ENCODE measurements at places on chromosomes 13 and 19.

GRCh38 chr13:76965759-76966421, 17.6 kb downstream of the ACOD1 start:
- no peak for DNase-seq

- no peak for DNase-seq
These were observed 121.5 kb upstream of the RNF113B start for GRCh38 chr13:98298599-98298998.

DNA sequence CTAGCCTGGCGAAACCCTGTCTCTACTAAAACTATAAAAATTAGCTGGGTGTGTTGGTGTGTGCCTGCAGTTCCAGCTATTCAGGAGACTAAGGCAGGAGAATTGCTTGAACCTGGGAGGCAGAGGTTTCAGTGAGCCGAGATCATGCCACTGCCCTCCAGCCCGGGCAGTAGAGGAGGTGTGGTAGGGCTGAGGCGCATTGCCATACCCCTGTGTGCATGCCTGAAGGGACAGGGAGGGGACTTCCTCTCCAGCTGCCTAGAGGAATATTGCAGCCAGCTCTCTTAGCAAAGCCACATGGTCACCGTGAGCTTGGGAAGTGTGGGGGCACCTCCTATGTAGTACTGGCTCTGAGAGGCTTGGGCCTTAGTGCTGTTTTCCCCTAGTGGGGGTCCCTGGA, 29.2 kb upstream of the PEPD start:
- DNase-seq = no peak

GRCh38 chr13:51035469-51035868, 75.6 kb downstream of the C13orf42 start:
- DNase-seq = no peak

DNA sequence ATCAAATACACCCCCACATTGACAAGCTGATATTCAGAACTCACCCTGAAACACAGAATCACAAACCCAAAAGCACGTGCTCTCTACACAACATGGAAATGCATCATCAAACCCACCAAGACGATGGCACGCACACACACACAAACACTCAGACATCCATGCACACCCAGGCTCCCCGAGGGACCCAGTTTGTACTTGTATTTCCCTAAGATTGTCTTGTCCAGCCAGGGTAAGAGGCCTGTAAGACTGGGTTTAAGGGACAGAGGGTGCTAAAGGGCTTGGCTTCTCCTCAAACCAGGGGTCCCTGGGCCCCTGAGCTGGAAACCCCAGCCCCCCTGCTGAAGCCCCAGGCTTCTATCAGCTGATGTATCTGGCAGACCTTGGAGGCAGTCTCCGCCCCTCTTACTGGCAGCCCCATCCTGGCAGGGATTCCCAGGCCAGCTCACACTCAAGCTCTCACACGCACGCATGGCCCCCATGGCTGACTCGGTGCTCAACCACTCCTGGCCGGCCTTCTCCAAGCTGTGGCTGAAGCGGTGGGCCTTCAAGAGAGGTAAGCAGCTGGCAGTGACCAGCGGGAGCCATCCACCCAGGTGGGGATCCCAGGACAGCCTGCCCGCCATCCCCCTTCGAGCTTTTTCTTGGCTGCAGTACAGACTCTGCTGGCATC, 6.5 kb downstream of the ARHGEF18 start:
- DNase-seq = no peak

DNA sequence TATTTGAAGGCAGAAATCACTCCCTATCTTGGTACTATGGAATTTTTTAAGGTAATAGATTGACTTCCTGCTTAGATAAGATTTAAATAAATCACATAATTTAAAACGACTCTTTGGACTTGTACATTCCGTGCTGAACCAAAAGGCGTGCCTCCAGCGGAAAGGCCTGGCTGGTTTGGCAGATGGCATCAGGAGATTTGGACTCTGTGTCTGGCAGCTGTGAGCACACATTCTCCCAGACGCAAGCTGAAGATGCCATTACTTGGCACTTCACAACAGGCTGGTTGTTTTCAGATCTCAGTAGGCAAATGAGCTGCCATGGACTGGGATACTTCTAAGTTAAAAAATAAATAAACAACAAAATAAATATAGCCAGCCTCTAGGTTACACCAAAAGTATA, 104.5 kb upstream of the SLC15A1 start:
- no peak for DNase-seq

DNA sequence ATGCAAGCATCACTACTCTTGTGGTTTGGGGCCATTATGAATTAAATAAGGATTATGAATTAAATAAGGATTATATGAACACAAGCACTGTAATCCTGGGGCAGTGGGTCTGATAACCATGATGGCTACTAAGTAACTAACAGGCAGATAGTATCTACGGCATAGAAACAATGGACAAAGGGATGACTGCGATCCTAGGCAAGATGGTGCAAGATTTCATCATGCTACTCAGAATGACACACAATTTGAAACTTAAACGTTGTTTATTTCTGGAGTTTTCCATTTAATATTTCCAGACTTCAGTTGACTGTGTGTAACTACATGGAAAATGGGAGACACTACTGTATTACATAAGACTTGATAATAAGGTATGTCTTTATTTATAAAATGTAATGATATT, 15.1 kb downstream of the KCNRG start:
- DNase-seq = no peak

- no peak for DNase-seq
These were observed 36.2 kb downstream of the C13orf46 start for GRCh38 chr13:113937527-113938180.

DNA sequence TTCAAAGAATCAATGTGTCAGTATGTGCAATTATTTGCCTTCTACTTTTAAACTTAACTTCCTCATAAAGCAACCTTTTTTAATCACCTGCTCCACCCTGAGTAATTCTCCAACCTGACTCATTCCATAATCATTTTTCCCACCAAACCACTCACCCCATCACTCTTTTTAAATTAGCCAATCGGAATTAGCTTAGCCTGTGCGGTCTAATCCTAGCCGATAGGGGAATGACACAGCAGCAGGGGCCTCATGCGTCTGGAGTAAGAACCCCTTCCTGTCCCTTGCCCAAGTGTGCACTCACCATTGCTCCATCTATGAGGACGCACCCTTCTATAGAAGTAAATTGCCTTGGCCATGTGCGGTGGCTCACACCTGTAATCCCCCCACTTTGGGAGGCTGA, 27.4 kb upstream of the ZNF83 start:
- no peak for DNase-seq

DNA sequence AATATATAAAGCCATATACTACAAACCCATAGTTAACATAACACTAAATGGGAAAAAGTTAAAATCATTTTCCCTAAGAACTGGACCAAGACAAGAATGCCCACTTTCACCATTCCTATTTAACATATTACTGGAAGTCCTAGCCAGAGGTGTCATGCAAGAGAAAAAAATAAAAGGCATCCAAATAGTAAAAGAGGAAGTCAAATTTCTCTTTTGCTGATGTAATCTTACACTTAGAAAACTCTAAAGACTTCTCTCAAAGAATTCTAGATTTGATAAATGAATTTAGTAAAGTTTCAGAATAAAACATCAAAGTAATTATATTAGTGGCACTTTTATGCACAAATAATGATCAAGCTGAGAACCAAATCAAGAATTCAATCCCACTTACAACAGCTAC, 678.9 kb upstream of the SLITRK5 start:
- no peak for DNase-seq

GRCh38 chr13:20430296-20430695, 95.4 kb downstream of the CRYL1 start:
- no peak for DNase-seq

GRCh38 chr13:28865951-28866350, 45.8 kb downstream of the MTUS2 start:
- no peak for DNase-seq

- DNase-seq = no peak
These were observed 10.9 kb downstream of the ZNF653 start for GRCh38 chr19:11494634-11495285.

DNA sequence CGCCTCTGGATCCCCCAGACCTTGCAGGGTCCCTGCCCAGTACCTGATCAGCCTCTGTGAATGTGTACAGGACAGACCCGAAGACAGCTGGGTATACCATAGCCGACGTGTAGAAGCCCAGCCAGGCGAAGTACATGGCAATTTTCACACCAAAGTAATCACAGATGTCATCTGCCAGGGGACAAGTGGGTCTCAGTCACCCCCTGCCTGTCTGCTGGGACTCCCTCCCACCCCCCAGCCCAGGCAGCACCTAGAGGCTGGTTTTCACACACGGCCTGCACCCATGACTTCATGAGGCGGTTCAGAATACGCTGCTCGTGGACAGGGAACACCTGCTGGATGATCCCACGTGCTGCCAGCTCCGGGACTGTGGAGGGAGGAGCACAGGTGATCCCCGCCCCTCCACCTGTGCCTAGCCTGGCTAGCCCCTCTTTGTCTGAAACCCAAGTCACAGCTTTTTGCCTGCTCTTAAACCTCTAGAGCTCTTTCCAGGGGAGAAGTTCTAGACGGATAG, 3.6 kb downstream of the ANO8 start:
- no peak for DNase-seq

- DNase-seq = no peak
These were observed 23.1 kb downstream of the EPSTI1 start for GRCh38 chr13:42968906-42969305.

DNA sequence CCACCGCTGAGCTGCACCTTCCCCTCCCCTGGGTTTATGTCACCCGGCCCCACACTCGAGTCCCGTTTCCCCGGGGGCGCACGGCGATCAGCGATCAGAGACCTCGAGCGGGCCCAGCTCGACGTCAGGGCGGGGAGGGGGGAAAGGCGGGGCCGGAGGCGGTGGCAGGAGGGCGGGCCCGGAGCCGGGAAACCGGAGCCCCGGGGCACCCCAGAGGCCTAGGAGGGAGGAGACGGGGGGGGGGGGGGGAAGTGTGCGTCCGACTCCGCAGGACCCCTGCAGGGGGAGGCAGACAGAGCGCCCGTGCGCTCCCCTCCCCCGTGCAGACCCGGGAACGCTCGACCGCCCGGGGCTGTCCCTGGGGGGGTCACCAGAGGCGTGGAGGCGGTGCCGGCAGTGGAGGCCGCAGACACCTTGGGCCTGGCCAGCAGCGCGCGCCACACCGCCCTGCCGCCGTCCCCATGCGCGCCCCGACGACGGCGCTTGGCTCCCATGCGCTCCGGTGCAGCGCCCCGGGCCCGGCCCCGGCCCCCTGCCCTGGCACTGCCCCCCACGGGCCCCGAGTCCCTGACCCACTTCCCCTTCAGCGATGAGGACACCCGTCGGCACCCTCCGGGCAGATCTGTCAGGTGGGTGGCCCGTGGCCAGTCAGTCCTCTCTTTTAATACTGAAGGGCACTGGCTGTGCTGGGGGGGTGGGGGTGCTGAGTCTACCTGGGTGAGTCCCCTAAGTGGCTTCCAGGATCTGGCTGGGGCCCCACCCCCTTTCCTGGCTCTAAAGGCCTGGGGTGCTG, 11.8 kb downstream of the PDE4A start:
- DNase-seq = no peak

DNA sequence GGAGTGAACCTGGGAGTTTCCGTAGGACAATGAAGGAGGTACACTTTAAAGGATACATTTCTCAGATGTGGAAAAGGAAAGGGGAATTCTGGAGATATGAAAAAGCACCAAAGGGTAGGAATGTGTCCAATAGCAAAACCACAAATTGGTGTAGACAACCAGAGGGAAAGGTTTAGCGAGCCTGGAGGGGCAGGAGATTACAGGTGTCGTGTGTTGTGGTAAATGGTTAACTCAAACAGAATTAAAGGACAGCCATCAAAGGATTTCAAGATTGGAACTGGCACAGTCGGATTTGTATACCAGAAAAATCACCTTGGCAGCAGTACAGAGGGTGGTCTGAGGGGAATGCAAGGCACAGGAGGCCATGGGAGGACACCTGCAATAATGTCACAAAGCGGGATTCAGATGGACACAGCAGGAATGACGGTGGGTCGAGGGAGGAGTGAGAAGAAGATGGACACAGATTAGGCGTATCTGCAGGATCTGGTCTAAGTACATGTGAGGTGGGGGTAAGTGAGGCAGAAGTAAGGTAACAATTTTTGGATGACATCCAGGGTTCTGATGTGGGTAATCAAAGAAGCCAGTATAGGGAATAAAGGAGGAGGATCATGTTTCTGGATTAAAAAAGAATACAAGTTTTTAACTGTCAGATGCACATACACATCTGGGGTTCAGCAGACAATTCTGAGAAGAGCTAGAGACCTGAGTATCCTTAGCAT, 361.6 kb downstream of the KLF12 start:
- no peak for DNase-seq

DNA sequence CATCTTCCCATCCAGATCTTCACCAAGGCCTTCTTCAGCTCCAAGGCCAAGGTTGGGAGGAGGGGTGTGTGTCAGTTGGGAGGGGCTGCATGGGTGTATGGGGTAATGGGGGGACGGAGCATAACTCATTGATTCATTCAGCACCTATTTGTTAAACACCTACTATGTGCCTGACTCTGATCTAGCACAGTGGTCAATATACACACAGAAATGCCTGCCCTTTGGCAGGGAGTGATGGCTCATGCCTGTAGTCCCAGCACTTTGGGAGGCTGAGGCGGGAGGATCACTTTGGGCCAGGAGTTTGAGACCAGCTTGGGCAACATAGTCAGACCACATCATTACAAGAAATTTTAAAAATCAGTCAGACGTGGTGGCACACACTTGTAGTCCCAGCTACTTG, 19.2 kb upstream of the SPACA4 start:
- no peak for DNase-seq

DNA sequence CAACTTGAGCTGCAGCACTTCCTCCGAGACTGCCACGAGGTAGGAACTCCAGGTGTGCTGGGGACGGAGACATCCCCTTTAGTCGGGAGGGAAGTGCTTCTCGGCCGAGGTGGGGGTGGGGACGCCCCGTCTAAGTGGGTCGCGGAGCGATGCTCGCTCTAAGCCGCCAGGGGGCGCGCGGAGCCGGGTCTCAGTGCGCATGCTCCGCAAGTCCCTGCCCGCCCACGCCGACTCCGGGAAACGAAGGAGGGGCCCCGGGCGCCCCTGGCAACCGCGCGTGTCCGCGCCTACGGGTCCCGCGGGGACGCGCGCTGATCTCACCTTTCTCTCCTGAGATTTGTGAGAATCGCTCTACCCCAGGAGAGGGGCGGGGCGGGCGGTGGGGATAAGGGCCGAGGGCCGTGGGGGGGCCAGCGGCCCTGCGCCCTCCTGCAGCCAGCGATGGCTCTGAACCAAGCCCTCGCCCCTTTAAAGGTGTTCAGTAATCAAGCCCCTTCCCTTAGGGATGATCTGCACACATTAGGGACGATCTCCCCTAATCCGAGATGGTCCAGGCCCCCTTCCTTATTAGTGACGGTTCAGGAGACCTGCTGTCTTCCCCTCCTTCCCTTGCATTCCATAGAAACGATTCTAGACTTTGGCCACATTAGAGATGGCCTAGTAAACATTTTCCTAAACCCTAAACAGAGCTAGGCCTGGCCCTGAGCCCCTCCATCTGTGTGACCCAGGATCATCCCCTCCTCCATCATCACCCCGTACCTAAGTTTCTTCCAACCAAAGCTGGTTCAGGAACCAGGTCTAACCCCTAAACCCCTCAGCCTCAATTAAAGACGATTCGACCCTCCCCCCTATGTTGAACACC, 47.3 kb upstream of the SHKBP1 start:
- peak; percentile 78 for DNase-seq

- no peak for DNase-seq
These were observed 5.5 kb downstream of the SLC15A1 start for GRCh38 chr13:98746968-98747367.
